ENCODE measurements at places on chromosomes 2 and 18.

DNA sequence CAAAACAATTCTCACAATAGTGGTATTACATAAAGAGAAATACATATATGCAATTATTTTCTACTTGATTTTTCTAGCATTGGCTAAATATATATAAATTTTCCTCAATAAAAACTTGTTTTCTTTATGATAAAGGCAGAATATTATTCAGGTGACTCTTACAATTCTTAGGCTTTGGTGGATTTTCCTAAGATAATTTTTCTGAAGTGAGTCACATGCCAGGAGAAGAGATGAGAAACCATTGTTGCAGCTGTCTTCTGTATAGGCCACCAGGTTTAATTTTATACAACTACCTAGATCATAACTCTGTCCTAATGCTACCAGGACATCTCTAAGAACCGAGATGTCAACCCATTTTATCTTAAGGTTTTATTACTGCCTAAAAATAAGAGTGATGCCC lies 552.4 kb upstream of the CDH2 start:
- no peak for DNase-seq

DNA sequence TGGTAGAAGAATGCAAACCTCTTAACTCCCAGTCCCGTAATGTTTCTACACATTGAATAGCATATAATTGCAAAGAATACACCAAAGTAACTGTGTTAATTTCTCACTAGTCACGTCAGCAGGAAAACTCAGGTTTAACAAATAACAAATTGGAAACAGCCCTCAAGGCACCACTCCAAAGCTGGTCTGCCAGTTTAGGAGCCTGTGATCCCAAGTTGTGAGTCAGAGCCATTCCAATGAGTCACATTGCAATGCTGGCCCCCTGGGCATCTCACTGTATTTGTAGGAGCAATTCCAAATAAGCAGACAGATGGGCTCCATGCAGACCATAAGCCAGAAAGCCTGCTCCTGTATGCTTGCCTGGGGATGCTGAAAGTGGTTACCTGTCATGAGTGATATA lies 143.2 kb upstream of the SETBP1 start:
- DNase-seq = no peak

DNA sequence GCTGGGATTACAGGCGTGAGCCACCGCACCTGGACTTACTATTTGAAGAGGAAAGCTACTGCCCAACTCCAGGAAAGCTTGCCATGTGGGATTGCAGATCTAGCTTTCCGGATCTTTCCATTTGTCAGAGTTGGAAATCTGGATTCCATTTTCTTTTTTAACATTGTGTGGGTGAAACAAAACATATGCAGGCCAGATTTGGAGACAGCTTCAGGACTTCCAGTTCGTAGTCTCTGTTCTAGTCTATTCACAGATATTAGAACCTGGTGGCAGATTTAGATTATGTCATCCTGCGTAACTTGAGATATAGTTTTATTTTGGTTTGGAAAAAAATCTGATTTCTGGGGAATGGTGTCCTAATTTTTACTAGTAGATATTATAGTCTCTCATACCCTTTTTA lies 70.5 kb downstream of the ZNF236 start:
- DNase-seq = no peak

GRCh38 chr2:169933124-169933711 lies 106.0 kb downstream of the UBR3 start:
- DNase-seq = peak; percentile 4
